ENCODE measurements at places on chromosomes 3 and 15.

GRCh38 chr15:85704720-85705429, 89.8 kb downstream of the KLHL25 start:
- no peak overlapping the region for H3K27ac ChIP-seq
- H3K36me3 ChIP-seq, result no peaks in the 10 kb centered on the region
- peaks cover 5% of the 10 kb centered on the region for H3K27me3 ChIP-seq
- DNase-seq, result no peak
- H3K4me3 ChIP-seq, result no peak overlapping the region
- peaks cover 20% of the 10 kb centered on the region for H3K4me1 ChIP-seq

DNA sequence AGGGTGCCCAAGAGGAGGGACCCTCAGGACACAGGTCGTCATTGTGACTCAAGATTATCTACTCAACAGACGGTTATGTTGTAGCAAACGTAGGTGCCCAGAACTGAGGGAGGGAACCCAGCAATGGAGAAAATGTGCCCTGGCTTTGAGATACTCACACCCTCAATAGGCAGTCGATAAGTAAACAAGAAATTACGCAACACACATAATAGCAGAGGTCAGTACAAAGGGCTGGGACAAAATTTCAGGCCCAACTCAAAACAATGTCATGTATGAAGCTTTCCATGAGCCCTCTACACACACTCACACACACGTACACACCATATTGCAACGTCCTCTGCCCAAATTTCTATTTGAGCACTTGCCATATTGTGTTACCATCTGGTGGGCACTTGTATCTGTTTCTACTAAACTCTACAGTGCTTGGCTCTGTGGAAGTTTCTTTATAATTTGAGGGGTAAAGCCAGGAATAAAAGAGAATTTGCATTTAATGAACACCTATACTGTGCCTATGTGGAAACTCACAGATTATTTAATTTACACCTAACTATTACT, 114.6 kb upstream of the TRIM42 start:
- peaks cover 5% of the 10 kb centered on the region for H3K36me3 ChIP-seq
- H3K4me1 ChIP-seq, result peaks cover 11% of the 10 kb centered on the region
- no peak for DNase-seq
- H3K4me3 ChIP-seq, result no peak overlapping the region
- peaks cover 2% of the 10 kb centered on the region for H3K27me3 ChIP-seq

GRCh38 chr15:96122077-96123027, 208.1 kb upstream of the NR2F2 start:
- DNase-seq, result no peak
- H3K27me3 ChIP-seq, result peaks cover 7% of the 10 kb centered on the region
- no peak overlapping the region for H3K27ac ChIP-seq
- H3K4me1 ChIP-seq, result no peaks in the 10 kb centered on the region
- no peak overlapping the region for H3K4me3 ChIP-seq

GRCh38 chr3:108528459-108529252, 18.3 kb upstream of the MYH15 start:
- no peak overlapping the region for H3K4me3 ChIP-seq
- no peaks in the 10 kb centered on the region for H3K27me3 ChIP-seq
- no peak for DNase-seq
- H3K27ac ChIP-seq, result no peak overlapping the region
- no peaks in the 10 kb centered on the region for H3K4me1 ChIP-seq

- no peak overlapping the region for H3K4me3 ChIP-seq
- peaks cover 5% of the 10 kb centered on the region for H3K36me3 ChIP-seq
- H3K4me1 ChIP-seq, result no peaks in the 10 kb centered on the region
- no peak for DNase-seq
Observed at GRCh38 chr3:195221876-195222617, 48.9 kb downstream of the XXYLT1 start.

DNA sequence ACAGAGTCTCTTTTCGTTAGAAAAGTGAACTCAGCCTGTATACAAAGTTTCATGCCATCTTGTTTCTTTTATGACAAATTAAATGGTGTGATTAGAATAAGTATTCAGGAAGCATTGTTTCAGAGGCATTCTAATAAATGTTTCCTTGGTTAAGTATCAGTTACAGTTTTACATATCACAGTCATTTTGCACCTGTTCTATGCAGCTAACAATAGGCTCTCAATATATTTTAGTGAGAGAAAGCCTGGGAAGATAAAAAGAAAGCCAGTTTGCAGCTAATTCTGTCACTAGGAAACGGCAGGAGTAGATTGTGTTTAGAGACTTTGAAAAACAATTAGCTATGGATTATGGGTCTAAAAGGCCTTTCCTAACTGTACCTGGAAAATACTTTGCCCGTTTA, 252.8 kb downstream of the ZIC1 start:
- no peak overlapping the region for H3K4me3 ChIP-seq
- no peaks in the 10 kb centered on the region for H3K27me3 ChIP-seq
- DNase-seq, result no peak
- no peaks in the 10 kb centered on the region for H3K36me3 ChIP-seq

GRCh38 chr3:168803536-168803935, 707.8 kb upstream of the GOLIM4 start:
- peaks cover 7% of the 10 kb centered on the region for H3K4me1 ChIP-seq
- H3K27ac ChIP-seq, result no peak overlapping the region
- no peak for DNase-seq
- no peaks in the 10 kb centered on the region for H3K36me3 ChIP-seq
- peaks cover 3% of the 10 kb centered on the region for H3K27me3 ChIP-seq

DNA sequence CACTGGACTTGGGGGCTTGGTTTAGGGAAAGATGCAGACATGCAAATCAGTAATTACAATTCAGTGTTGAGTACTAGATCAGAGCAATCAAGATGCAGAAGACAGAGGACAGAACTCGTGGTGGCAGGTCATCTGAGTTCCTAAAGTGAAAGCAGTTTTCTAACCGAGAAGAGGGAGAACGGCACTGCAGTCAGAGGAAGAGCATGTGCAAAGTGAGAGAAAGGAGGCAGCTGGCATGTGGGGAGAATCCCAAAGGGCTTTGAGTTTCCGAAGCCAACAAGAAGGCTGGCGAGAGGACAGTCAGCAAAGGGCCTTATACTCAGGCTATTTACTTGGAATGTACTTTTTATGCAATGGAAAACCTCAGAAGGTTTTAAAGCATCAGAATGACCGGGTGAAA, 87.0 kb downstream of the ANP32A start:
- no peak overlapping the region for H3K27ac ChIP-seq
- no peaks in the 10 kb centered on the region for H3K36me3 ChIP-seq
- H3K4me3 ChIP-seq, result peak overlapping the region; percentile 36
- H3K27me3 ChIP-seq, result no peaks in the 10 kb centered on the region

- no peaks in the 10 kb centered on the region for H3K36me3 ChIP-seq
- H3K27ac ChIP-seq, result no peak overlapping the region
- H3K27me3 ChIP-seq, result no peaks in the 10 kb centered on the region
- H3K4me1 ChIP-seq, result no peaks in the 10 kb centered on the region
- no peak overlapping the region for H3K4me3 ChIP-seq
- DNase-seq, result no peak
Observed at GRCh38 chr15:86634992-86635638, 555.4 kb downstream of the AGBL1 start.

DNA sequence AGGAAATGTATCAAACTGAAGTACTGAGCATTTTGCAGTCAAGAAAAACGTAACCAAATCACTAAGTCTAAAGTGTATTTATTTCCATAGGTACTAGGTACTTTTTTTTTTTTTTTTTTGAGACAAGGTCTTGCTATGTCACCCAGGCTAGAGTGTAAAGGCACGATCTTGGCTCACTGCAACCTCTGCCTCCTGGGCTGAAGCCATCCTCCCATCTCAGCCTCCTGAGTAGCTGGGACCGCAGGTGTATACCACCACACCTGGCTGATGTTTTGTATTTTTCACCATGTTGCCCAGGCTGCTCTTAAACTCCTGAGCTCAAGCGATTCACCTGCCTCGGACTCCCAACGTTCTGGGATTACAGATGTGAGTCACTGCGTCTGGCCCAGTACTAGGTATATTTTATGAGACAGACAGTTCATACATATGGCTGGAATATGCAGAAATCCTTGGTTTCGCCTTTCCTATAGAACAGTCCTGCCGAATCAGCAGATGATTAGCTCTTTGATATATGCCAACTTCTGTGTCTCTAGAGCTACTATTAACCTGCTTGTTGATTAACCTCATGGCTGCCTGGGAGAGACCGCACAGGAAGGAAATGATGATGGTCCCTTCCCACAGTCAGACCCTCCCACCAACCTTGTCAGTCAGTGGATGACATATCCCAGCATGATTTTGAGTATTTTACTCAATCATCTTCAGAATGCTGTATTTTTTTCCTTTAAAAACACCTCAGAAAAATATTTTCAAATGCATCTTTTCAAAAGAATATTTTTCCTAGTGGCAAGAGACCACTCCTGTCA, 32.3 kb downstream of the TMOD3 start:
- DNase-seq, result no peak
- no peak overlapping the region for H3K4me3 ChIP-seq
- H3K27ac ChIP-seq, result no peak overlapping the region
- H3K36me3 ChIP-seq, result no peaks in the 10 kb centered on the region
- peaks cover 14% of the 10 kb centered on the region for H3K4me1 ChIP-seq
- peaks cover 1% of the 10 kb centered on the region for H3K27me3 ChIP-seq

DNA sequence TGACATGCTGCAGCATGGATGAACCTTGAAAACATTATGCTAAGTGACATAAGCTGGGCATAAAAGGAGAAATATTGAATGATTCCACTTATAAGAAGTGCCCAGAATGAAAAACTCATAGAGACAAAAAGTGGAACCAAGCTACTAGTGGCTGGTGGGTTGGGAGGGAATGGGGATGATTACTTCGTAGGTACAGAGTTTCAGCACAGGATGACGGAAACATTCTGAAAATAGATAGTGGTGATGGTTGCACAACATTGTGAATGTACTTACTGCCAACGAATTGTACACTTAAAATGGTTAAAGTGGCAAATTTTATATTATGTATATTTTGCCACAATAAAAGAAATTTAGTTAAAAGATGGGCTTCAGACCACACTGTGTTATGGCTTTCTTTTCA, 93.6 kb downstream of the RPLP1 start:
- peaks cover 2% of the 10 kb centered on the region for H3K27me3 ChIP-seq
- no peak overlapping the region for H3K27ac ChIP-seq
- H3K36me3 ChIP-seq, result peaks cover under 1% of the 10 kb centered on the region

GRCh38 chr3:111700054-111700453, 104.9 kb upstream of the ZBED2 start:
- no peak overlapping the region for H3K4me3 ChIP-seq
- H3K27ac ChIP-seq, result no peak overlapping the region
- H3K36me3 ChIP-seq, result no peaks in the 10 kb centered on the region
- H3K4me1 ChIP-seq, result peaks cover 7% of the 10 kb centered on the region
- DNase-seq, result no peak

DNA sequence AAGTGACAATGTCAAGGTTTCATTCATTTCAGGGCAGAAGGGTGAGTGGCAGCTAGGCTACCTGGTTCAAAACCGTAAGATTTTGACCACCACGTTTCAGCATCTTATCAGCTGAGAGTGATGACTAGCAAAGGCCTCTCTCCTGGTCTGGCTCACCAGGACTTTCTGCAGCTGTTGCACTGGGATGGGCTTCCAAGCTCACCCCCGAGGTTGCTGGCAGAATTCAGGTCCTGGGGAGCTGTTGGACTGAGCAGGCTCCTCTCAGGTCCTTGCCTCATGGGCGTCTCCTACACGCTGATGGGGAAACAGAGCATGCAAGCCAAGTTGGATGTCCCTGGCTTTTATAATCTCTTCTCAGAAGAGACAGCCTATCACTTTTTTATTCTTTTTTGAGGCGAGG, 88.8 kb upstream of the RNU6-1 start:
- no peak overlapping the region for H3K4me3 ChIP-seq
- H3K4me1 ChIP-seq, result peaks cover 2% of the 10 kb centered on the region
- DNase-seq, result no peak
- H3K27ac ChIP-seq, result no peak overlapping the region
- H3K27me3 ChIP-seq, result peaks cover 2% of the 10 kb centered on the region
- peaks cover 4% of the 10 kb centered on the region for H3K36me3 ChIP-seq

DNA sequence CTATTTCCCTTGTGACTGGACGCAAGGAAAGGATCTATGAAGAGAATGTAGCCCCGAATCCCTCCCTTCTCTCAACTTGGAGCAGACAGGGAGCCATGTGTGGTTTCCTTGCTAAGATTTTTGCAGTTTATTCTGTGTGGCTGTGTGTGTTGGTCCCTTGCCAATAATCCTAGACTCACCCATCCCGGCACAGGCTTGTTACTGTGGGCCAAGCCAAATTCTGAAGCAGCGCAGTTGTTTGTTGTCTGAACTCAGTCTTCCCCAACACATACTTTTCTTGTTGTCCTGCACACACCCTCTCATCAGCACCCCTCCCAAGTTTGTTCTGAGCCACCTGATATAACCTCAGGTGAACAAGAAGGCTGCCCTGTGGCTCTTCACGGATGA, 193.3 kb upstream of the CTDSPL start:
- no peaks in the 10 kb centered on the region for H3K36me3 ChIP-seq
- peaks cover 5% of the 10 kb centered on the region for H3K27me3 ChIP-seq
- no peak overlapping the region for H3K27ac ChIP-seq
- no peak overlapping the region for H3K4me3 ChIP-seq

DNA sequence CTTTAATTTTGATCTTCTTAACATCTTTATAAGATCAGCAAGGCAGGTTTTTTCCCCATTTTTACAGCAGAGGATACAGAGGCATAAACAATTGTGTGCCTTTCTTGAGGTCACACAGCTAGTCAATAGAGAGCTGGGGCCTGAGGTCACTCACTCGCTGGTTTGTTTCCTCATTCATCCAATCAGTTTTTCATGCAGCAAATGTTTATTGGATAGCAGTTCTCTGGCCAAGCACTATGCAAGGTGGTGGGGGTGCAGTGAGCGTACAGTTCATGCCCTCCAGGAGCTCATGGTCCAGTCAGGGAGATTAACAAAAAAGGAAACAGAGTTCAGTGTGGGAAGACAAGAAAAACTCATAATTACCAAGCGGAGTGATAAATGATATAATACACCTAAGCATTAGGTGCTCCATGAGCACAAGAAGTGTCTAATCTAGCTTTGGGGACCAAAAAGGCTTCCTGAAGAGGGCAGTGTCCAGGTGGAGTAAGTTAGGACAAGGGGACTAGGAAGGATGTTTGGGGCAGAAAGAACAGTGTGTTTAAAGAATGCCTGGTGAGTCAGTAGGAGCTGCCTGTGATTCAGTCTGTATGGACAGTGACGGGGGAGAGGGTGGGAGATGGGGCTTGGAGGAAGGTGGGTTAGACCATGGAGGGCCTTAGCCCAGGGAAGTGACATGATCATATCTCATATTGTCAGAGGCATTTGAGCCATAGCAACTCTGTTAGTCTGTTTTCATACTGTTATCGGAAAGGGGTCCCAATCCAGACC, 29.3 kb downstream of the MAP2K5 start:
- no peak for DNase-seq
- peaks cover 25% of the 10 kb centered on the region for H3K4me1 ChIP-seq
- no peak overlapping the region for H3K27ac ChIP-seq
- H3K36me3 ChIP-seq, result no peaks in the 10 kb centered on the region

DNA sequence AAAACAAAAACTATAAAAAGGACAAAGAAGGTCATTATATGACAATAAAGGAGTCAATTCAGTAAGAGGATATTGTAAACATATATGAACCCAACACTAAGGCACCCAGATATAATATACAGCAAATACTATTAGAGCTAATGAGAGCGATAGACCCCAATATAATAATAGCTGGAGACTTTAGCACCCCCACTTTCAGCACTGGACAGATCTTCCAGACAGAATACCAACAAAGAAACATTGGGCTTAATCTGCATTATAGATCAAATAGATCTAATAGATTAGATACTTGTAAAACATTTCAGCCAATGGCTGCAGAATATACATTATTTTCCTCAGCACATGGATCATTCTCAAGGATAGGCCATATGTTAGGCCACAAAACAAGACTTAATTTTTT, 53.4 kb downstream of the NUDT16 start:
- no peaks in the 10 kb centered on the region for H3K4me1 ChIP-seq
- no peak overlapping the region for H3K4me3 ChIP-seq
- peaks cover 2% of the 10 kb centered on the region for H3K27me3 ChIP-seq
- no peak overlapping the region for H3K27ac ChIP-seq

Measured in glutamatergic neuron (in vitro differentiated cells).